ENCODE measurements at places on chromosomes 1 and 21. TPM values are rescaled to one million over a fixed set of nuclear protein-coding genes. Genes with fewer than 3 reads are reported as not detected.

Gene AQP10
- total RNA-seq = not detected

Gene ENAH
- 62.4 TPM for total RNA-seq

- DNase-seq = no peak
- no peaks in the 10 kb centered on the region for H3K27me3 ChIP-seq
- H3K4me3 ChIP-seq = no peak overlapping the region
- no peak overlapping the region for H3K27ac ChIP-seq
Observed at GRCh38 chr1:1577367-1578011, 2.8 kb upstream of the SSU72 start.

DNA sequence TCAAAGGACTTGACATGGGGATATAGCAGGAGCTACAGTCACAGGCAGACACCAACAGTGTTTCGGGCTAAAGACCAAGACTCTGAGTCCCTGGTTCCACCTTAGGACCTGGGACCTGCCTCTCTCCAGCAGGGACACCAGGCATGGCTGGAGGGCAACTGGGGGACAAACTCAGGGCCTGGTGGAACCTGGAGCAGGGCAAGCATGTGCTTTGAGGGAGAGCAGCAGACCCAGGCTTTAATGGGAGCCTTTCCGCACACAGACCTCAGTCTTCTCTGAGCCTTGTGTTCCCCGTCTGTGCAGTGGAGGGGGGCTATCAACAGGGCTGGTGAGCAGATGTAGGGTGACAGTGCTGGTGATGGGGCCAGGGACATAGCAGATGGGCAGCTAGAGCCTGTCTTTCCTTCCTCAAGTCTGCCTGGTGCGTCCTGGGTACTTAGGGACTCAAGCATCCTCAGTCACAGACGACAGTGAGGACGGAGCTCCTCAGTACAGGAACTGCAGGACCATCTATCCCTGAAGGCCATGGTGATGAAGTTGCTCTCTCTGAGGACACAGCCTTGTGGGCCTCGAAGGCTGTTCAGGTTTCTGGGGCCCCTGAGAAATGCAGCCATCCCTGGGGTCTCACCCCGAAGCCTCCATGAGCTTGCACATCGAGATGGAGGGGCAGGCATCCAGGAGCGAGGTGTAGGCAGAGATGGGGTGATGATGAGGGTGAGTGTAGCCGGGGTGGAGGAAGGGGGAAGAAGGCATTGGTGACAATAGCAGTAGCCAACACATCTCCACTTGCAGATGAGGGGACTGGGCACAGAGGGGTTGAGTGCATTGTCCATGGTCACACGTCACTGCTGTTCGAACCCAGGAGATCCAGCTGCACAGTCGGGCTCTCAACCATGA, 593.4 kb downstream of the PTPRU start:
- H3K27me3 ChIP-seq = no peaks in the 10 kb centered on the region
- H3K36me3 ChIP-seq = no peaks in the 10 kb centered on the region
- no peak overlapping the region for H3K4me3 ChIP-seq
- no peaks in the 10 kb centered on the region for H3K4me1 ChIP-seq

DNA sequence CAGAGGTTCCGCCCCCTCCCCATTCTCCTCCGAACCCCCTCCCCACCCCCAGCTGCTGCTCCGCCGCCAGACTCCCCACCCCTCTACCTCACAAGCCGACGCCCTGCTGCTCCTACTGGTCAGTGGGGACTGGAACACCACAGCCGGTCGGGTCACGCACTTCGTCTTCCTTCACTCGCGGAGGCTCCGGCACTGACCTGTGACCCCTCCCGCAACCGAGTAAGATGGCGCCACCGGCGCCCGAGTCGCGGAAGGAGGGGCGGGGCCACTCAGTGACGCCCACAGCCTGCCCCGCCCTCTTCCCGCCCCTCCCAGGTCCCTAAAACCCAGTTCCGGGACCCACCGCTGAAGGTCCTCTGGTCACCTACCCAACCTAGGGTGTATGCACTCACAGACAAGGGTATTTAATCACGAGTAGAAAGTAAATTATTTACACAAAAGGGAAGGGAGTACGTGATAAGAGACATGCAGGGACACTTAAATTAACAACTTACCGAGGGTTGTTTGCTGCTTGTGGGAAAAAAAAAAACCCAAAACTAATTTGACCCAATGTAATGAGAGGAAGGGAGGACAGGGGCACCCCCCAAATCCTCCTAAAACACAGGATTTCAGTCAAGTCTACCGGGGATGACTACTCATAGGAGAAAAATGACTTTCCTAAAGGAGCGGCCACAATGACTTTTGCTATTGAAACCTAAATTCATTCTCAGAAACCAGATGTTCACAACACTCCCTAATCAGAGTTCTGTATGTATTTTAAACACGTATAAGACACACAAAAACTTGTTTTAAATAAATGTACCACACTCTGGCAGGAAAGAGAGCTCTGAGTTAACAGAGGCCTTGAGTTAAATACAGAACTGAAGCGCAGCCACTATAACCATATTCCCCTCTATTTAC, at the start of gene RIT1:
RIT1 (minus strand) TSS at position 194 of the 900 bp plus-strand sequence. CDS start 588 bp downstream, outside the sequence.
- no peaks in the 10 kb centered on the region for H3K27me3 ChIP-seq
- peaks cover 22% of the 10 kb centered on the region for H3K4me1 ChIP-seq
- DNase-seq = no peak
- peak within 1 kb of the TSS; percentile 98 for H3K27ac ChIP-seq

Measured in vagina (tissue), 2 donors.